ENCODE measurements at places on chromosomes 3 and 15.

DNA sequence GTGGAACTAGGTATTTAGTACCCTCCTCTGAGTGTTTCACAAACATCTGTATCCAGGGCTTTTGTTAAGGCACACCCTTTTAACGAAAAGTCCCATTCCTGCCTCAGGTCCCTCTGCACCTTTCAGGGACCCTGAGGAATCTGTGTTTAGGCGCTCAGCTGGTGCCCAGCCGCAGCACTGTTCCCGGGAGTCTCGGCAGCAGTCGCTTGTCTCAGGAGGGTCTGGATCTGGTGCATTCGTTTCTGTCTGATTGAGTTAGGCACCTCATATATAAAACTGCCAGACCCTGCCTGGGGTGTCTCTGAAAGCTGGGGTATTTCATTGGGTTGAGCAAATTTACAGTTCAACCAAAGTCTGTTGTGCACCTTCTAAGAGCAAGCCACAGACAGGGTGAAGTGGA, 162.8 kb upstream of the TOPAZ1 start:
- DNase-seq, result no peak

DNA sequence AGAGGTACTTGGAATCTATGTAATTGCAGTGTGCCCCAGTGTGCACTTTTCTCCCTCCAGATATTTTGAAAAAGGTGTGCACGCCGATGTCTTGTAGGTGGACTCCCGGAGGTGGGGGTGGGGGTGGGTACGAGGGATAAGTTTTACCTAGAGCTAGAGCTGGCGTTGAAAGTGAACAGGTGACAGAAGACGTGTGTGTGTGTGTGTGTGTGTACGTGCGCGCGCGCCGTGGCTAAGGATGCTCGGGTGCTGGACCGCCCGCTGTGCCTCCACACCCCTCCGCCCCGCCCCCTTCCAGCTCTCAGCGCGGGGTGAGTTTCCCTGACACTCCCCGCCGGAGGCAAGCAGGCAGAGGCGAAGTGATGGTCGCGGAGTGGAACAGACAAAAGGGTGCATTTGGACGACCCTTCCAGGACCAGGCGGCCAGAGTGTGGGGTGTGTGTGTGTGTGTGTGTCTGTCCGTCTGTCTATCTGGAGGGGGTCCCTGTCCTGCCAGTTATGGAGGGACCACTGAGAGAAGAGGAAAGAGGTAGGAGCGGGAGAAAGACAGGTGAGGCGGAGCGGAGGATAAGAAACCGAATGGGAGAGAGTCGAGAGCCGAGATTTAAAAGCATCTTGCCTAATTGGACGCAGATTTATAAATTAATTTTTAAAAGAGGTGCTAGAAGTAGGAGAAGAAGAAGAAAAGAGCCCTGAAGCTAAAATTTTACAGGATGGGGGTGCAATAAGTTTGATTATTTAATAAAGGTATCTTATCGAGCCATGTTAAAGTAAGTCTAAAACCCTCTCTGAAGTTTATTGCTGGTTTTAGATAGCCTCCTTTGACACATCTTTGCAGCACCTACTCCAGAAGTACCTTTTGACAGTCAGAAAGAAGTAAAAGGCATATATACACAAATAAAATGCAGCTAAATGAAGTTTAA, 335.8 kb upstream of the THRB start:
- DNase-seq, result no peak

GRCh38 chr3:112405845-112406244, 72.9 kb downstream of the CD200 start:
- DNase-seq, result no peak

DNA sequence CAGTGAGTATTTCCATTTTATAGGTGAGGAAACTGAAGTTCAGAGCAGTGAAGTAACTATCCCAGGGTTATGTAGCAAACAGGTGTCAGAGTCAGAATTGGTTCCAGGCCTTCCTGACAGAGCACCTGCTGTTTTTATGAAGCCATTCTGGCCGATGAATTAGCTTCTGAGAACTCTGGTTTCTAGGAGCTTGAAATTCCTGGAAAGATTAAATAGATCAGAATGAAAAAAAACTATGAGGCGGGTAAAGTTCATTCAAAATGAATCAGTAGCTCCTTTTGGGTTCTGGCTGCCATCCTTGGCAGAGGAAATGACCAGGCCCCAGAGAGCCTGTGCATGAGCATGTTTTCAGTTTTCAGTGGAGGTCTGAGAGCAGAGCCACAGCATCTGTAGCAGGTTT, 59.3 kb upstream of the CFAP161 start:
- no peak for DNase-seq

- DNase-seq, result no peak
These were observed 23.4 kb upstream of the MAP4 start for GRCh38 chr3:48039487-48040190.

GRCh38 chr3:53077476-53078220, 31.8 kb upstream of the SFMBT1 start:
- DNase-seq, result no peak

GRCh38 chr3:160869825-160870224, 113.8 kb downstream of the PPM1L start:
- DNase-seq, result no peak

GRCh38 chr3:193553586-193553985, 1.1 kb downstream of the ATP13A4 start:
- no peak for DNase-seq

GRCh38 chr15:37933666-37934065, 774 bp upstream of the TMCO5A start:
- no peak for DNase-seq

DNA sequence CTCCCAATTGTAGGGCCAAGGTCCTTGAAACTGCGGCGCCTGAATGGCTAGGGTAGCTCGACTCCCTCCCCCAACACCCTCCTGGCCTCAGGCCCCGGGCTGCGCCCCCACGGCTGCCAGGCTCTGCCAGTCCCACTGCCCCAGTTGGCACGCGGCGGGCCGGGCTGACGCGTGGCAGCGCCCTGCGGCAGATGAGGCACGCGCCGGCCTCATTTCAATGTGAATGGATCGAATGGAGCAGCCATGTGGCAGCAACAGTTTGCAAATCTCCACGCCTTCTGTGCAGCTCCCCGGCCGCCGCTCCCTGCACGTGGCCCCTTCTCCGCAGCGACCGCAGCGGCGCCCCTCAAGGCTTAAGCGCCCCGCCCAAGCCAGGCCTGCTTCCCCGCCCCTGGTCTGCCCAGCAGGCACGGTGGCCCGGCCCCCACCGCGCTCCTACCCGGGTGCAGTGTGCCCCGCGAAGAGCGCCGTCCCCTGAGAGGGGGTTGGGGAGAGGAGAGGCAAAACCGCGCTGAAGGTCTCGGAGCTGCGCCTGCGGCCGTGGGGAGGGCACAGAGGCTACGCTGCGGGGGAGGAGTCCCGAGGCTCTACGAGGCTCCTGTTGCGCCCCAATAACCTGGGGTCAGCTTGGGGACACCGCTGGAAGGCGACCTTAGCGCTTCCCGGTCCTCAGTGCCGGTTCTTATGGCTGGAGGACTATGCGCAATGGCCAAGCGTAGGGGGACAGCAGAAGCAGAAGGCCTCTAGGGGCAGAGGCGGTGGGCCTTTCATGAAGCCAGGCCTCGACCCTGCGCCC, 3.1 kb upstream of the DLL4 start:
- DNase-seq, result no peak

DNA sequence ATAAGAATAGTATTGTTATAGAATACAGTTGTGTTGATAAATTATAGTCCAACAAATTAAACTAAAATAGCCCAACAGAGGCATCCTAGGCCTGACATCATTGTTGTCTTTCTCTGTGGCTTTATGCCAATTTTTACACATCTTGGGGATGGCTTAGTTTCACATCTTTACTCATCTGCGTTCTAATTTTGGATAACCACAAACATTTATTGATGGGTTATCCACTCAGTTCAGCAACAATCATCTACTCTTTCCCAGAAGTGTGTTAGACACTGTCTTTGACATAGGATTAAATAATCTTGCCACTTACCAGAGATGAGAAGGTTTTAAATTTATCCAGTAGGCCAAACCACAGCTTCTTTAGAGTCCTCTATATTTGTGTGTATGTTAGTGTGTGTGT, 120.8 kb upstream of the PHLDB2 start:
- DNase-seq, result no peak

DNA sequence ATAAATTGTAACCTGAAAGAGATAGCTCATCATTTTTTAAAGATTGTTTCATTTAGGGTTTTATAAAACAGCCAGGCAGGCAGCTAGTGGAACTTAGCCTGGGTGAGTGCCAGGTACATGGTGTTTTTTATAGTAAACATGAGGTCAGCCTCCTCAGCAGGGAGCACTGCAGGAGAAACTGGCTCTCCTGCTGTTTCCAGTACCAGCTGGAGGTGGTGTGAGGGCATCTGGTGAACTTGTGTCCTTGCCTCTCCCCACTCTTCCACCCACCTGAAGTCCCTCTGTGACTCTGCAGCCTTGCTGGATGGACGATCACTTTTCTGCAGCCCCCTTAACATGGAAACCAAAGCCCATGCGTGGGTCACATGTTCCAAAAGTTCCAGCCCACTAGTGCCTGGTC, 128.4 kb downstream of the FAM174B start:
- no peak for DNase-seq

DNA sequence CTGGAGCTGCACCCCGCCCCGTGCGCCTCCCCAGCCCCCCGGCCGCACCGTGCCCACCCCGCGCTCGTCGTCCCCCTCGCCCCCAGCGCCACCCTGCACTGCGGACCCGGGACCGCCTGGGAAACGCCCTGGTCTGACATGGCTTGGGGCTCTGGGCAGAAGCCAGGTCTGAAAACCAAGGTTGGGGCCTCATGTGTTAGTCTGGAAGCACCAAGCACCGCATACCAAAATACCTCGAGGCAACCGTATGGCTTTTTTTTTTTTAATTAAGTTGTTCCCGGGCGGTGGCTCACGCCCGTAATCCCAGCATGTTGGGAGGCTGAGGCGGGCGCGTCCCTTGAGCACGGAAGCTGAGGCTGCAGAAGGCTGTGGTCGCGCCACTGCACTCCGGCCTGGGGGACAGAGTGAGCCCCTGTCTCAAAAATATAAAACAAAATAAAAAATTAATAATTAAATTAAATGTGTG, 91.5 kb upstream of the CHD2 start:
- DNase-seq, result no peak

GRCh38 chr3:186025161-186025560, 83.7 kb downstream of the ETV5 start:
- no peak for DNase-seq

- no peak for DNase-seq
These were observed 65.6 kb downstream of the SLCO3A1 start for GRCh38 chr15:91919014-91919534.

GRCh38 chr3:69104586-69104985, 17.8 kb downstream of the LMOD3 start:
- DNase-seq, result no peak

- DNase-seq, result no peak
These were observed 110.9 kb upstream of the THRB start for GRCh38 chr3:24605511-24606028.

GRCh38 chr15:68706931-68707330, 113.8 kb downstream of the ANP32A start:
- DNase-seq, result no peak

DNA sequence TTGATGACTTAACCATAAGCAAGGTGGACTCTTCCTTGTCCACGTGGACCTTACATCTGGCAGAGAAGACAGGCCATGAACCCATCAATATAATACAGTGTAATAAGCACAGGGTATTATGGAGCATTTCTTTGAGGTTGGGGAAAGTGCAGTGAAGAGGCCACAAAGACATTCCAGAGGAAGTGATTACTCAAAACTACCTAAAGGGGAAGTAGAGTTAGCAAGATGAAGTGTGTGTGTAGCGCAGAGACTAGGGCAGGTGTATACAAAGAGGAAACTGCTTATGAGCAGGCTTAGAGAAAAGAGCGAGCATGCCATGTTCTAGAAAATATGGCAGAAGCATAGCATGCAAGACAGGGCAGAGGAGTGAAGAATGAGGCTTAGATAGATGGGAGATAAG, 17.9 kb downstream of the CP start:
- DNase-seq, result no peak

GRCh38 chr3:161821591-161821990, 325.0 kb downstream of the OTOL1 start:
- DNase-seq, result no peak
